ENCODE measurements at places on chromosomes 7 and 10. TPM values are rescaled to one million over a fixed set of nuclear protein-coding genes. Genes with fewer than 3 reads are reported as not detected.

DNA sequence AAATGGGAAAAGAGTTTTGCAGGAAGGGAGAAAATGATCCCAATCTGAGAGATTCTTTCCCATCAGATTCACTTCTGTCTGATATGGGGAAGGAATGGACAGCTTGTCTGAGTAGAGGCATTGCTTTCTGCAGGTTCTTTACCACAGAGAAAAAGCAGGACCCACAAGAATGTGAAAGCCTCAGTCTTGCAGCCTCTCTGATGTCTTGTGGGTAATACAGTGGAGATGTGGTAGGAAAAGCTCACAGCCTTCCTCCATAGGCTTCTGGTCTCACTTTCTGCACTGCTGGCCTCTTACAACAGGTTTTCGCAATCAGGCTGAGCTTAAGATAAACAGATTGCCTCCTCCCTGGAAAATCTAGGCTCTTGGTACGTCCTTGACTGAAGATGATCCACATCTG, 551 bp downstream of the IFIT1 start:
- peak; percentile 38 for DNase-seq

GRCh38 chr10:17460756-17461155, 6.4 kb upstream of the ST8SIA6 start:
- DNase-seq, result no peak

DNA sequence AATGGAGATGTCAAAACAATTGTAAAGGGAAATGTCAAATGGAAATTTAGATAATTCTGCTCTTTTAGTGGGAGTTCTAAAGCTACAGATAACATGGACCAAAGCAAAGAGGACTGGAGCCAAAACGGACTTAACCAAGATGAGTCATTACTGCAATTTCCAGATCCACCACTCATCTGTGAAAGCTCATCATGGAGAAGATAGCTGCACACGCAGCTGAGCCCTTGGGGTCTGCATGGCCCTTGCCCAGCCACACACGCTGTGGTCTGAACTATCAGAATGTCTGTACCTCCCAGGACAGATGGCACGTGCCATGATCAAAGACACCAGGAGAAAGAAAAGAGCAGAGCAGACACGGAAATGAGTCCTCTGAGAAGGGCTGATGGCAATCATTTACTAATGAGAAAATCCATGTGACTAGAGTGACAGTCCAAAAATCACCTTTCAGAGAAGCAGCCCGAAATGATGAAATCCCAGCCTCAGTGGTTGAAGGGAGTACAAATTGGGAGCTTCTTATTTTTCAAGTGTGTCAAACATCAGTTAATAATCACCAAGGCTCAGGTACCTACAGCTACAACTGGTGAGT, 177.9 kb upstream of the MGMT start:
- DNase-seq, result no peak

DNA sequence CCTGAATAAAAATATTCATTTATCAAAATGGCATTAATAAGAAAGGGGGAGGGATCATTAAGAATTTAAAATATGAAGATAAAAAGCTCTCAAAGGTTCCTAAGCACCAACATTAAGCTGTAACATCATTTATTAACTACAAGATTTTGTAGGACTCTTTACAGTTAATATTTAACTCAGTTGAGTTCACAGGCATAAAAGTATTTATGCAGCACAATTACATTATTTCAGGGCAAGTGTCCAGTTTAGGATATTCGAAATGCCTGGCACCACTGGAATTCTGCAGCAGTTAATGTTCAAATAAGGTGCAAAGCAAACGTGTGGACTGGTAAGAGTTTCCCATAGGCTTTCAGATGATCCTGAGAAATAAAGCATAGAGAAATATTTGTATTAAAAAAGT, 30.5 kb downstream of the NPS start:
- DNase-seq, result no peak

Gene SEPHS1
- total RNA-seq, result 34.4 TPM

Gene OPALIN
- total RNA-seq, result not detected

DNA sequence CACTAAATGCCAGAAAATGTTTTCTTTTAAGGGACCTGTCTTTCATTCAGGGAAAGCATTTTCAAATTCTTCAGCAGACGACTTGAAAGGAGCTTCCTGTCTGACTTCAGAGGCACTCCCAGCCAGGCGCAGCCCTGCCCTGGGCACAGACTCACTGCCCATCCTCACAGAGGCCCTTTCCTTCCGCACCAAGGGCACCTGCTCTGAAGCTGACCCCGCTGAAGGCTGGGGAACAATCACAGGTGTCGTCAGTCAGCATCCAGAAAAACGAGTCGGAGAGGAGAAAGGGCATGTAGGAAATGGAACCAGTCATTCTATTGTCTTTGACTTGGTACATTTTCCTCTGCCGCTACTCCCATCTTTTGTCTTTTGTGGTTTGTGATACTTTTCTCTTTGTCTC, 125.3 kb upstream of the PARD3 start:
- no peak for DNase-seq

Gene GNGT1
- not detected for total RNA-seq

- no peak for DNase-seq
Observed at GRCh38 chr10:91190876-91191583, 29.4 kb upstream of the PCGF5 start.

GRCh38 chr7:29360633-29361625, 166.4 kb downstream of the CHN2 start:
- DNase-seq, result no peak

Gene FAM25A
- not detected for total RNA-seq

DNA sequence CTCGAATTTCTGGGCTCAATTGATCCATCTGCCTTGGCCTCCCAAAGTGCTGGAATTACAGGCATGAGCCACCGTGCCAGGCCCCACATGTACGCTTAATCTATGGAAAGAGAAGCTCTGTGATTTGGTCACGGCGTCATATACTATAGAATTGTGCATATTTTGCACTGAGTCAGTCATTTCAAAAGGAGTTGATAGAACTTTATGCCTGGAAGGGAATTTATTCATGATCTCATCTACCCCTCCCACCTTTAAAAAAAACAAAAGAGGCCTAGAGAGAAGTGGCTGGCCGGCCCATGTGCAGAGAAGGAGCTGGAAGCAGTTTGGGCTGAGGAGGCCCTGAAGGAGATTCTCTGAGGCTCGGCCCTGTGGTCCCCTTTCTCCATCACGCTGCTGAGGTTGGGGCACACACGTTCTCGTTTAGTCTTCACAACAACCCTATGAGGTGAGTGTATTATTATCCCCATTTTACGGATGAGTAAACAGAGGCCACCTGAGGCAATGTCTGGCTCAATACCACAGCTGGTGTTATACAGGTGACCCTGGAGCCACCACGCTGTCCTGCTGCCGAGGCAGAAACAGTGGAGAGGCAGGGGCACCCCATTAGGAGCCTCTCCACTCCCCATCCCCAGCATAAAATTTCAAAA, 47.2 kb upstream of the ZRANB1 start:
- DNase-seq, result no peak

DNA sequence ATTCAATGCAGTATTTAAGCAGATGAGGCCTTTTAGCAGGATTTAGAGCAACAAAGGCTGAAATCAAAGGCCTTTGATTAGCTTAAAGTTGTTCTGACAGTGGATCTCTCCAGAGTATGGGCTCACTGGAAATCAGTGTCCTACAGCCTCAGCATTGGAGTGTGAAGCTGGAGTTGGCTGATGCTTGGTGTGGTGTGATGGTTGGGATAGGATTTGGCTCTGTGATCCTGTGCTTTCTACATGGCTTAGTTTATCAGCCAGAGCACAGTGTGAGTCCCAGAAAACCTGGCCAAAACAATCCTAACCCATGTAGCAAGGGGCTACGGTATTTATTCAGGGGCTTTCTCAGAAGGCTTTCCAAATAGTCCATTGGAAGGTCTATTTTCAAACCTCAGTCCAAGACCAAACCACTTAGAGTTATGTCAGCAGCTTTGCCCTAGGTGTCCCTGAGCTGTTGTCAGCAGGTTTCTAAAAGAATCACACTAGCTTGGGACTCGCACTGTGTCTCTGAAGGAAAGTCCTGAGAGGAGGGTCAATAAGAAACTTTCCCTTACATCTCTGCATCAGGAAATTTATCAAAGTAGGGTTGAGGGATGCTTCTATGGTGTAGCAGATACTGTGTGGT, 65.4 kb upstream of the ANKRD1 start:
- no peak for DNase-seq
